SHP77 treated with DMSO at 0.1 percent for 48 hours (cell line): ENCODE measurements at places on chromosomes 4 and X.

DNA sequence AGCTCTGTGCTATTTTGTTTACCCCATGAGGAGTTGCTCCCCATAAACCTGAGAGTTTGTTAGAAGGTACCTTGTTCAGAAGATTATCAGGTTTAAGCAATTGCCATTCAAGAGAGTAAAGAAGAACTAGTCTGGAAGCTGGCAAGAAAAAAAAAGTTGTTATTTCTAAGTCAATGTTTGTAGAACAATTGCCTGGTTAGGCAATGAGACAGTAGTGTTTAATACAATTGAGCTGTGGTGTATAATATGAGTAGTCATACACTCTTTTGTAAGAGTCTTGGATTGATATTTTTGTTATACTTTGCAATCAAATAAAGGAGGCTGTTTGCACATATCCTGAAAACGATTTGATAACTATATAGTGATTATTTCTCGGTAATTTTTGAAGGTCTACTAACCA is 44.7 kb downstream of the GALNT7 start:
- no peak for DNase-seq

DNA sequence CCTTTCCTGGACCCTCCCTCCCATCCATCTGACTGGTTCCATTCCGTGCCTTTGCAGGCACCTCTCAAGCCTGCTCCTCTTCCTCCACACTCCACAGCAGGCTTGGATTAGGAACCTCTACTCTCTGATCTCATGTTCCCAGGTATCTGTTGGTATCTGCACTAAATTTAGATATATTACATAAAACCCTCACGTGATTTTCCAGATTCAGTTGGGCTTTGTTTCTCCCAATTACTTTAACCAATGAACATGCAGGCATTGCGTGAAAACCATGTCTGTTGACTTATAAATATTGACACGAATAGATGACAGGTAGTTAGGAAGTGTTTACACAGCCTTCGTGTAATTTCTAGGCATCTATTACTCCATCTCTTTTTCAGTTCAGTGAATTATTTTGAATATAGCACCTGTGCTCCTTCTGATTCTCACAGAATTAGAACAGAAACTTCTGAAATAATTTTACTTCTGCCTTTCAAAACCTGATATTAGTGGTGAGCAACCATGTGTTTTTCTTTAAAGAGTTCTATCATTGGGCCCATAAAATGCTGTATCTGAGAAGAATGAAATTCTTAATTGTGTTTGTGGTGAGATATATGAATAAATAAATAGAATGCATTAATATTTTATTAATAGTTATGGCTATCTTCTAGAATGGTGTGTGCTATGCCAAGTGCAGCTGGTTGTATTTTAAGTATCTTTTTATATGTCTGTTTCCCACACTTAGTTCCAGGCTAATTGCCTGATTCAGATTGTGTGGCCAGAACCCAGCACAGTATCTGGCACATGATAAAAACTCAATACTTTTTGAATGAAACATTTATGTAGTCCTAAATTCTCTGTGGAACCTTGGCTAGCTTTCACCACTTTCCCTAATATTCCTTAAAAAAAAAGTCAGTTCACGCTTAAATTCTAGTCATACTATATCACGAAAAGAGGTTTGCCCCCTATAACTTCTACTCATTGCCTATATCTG is 304.8 kb downstream of the QDPR start:
- peak; percentile 22 for DNase-seq

DNA sequence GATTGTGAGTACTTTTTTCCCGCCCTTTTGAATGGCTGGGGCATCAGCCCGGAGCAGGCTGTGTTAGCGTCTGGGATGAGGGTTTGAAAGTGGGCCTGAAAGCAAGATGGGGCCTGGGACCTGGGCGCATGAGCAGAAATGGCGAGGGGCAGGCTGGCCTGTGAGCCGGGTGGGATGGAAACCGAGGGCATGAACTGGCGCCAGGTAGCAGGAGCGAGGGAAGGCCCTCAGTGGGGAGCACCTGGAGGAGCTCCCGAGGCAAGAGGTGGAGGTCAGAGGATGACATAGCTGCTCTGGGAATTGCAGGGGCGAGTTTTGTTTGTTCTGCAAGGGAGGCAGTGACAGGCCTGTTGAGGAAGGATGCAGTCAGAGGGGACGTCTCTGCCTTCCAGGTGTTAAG is 68.6 kb downstream of the RGS12 start:
- DNase-seq, result no peak

DNA sequence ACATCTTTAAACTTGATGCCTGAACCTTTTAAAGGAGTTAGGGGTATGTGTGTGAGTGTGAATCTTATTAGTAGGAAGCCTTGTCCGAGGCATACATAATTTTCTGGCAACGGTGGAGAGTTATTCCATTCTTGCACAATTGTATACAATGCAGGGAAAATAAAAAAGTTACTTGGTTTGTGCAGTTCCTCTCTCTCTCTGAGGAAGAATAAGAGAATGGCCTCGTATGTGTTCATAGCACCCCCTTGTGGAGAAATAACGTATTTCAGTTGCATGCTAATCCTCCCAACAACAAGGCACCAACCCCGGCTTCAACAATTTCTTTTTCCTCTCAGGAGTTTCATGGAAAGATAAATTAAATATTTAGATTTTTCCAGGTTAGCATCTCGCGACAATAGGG is 33.7 kb upstream of the FGF13 start:
- no peak for DNase-seq

DNA sequence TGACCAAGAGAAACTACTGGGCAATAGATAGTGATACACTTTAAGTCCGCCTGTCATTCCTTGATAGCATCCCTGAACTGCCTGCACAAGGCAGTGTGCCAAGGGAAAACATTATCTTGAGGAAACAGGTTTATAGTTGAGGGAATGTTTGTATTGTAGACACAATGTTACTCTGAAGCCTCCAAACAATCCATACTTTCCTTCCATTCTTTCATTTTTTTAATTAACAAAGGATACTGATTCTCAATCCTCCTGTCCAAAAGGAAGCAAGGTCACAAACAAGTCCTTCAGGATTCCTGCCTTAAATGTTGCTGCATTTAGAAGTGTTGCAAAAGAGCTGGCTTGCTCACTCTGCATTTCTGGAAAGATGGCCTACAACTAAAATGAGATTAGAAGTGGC is 61.7 kb upstream of the PRSS48 start:
- DNase-seq, result no peak

GRCh38 chrX:34147345-34147744 is 15.2 kb upstream of the FAM47A start:
- no peak for DNase-seq

DNA sequence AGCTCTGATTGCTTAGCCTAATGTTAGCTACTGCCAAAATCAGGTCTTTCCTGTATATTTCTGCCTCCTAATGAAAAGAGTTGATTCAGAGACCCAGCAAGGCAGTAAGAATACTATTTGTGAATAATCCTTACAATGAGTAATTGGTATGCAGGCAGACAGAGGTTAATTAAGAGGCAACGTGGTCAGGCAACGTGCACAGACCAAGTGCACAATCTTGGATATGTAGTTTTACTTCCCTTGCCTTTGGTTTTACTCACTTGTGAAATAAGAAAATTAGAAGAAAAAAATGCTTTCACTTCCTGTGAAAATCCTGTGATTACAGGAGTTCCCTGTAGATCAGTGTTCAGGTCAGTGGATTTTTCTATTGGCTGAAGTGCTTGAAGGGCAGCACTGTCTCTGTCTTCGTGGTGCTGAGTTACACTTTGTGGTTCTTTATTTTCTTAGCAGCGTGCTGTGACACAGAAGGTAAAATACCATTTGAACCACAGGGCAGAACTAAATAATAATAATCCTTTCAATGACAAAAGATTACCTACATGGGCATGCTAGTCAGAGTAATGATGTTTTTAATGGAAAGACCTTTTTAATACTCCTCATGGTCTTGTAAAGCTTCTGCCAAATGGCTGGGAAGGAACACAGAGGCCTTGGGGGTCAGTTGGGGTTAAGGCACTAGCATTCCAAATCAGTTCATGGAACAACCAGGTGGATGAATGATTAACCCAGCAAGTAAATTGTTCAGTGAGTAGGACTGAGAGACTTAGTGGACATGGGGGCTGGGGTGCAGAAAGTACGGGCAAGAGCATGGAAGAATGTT is 430.9 kb downstream of the MAPK10 start:
- DNase-seq, result no peak

- DNase-seq, result no peak
Measured at GRCh38 chr4:78569306-78569821, 17.8 kb downstream of the ANXA3 start.

GRCh38 chr4:105106426-105106825 is 40.2 kb upstream of the TET2 start:
- DNase-seq, result no peak

DNA sequence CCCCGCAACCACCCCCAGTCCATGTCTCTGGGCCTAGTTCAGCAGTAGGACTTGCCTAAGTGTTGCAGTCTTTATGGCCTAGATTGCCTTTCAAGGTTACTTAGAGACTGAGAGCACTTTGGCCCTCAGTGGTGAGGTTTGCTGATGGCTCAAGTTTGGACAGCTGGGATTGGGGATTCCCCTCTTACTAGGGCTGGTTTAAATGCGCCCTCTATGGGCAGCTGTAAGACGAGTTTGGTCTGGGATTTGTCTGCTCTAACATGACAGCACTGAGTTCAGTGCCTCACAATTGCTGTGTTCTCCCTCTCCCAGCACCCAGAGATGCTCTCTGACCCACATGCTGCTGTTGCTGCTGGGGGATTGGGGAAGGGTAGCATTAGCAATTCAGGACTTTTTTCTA is 23.1 kb downstream of the DACH2 start:
- DNase-seq, result no peak

DNA sequence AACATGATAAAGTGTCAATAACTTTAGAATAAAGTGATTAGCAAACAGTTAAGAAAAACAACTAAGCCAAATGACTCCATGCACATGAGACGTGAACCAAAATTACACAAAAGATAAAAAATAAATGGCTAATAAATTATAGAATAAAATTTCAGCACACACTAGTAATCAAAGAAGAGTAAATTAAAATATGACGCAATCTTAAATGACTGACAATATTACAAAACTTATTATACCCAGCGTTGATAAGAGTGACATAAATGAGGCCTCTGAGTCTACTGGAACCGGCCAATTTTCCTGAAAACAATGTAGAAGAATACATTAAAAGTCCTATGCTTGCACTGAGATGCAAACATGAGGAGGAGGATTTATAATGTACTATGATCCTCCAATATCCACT is 187.4 kb downstream of the DHX15 start:
- DNase-seq, result no peak

DNA sequence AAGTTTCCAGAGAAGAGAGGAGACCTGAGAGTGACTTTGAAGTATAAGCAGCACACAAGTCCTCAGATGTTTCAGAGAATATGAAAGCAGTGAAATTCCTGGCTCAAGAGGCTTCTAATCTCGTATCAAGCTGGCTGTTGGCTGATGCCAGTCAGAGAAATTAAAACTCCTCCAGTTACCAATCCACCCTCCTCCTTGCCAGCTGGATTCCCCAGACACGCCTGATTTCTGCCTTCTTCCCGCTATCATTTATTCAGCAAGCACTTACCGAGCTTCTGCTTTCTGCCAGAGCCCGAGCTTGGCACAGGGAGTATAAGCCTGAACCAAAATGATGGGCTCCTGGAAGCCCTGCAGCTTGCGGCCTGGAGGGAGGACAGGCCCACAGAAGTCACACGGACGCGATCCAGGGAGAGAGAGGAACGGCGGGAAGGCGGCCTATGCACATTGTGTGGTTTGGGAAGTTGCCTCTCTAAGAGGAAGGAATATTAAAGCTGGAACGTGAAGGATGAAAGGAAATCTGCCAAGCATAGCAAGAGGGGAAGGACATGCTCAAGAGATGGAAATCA is 102.4 kb upstream of the TBL1X start:
- DNase-seq, result no peak
